ENCODE measurements at places on chromosomes 16 and 17.

DNA sequence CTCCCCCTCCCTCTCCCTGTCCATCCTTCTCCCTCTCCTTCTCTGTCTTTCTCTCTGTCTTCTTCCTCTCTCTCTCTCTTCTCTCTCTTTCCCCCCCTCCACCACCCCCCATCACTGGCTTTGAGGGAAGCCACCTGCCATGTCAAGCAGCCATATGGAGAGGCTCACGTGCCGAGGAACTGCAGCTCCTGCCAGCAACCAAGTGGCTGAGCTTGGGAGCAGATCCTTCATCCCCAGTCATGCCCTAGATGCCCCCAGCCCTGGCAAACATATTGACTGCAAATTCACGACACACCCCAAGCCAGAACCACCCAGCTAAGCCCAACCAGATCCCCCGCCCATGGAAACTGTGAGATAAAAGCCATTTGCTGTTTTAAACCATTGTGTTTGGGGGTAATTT, 40.9 kb upstream of the RBFOX3 start:
- no peak for DNase-seq

GRCh38 chr17:73187203-73187769, 5.6 kb upstream of the COG1 start:
- DNase-seq, result no peak

DNA sequence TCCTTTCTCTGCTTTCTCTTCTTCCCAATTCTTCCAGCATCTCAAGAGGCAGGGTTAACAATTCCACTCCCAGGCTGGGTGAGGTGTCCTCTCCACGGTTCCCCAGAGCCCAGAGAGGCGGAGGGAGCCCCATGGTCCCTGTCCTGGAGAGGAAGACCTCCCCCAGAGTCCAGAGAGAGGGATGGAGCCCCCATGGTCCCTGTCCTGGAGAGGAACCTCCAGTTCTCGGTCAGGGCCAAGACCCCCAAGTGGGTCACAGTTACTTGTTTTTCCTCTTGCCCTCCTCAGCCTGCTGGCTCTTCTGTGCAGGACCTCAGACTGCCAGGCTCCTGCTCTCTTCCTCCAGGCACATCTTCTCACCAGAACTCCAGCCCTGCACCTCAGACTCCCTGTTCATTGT, 135.2 kb downstream of the RPTOR start:
- no peak for DNase-seq

DNA sequence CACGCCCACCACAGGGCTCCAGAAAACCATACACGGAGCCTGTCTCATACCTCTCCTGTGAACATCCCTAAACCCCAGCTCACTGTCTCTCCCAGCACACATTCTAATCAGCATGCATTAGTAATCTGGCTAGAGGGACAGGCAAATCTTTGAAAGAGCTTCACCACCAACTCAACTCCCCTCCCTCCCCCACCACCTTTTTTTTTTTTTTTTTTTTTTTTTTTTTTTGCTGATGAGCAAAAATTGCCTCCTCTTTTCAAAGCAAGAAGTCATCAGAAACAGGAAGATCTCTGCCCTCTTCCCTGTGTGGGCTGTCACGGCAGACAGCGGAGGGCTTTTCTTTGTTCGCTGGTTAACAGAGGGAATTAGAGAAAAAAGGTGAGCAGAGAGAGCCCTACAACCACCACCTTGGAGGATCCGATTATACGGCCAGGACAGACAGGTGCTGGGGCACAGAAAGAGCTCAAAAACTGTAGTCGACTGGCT, 19.9 kb downstream of the GAS7 start:
- no peak for DNase-seq

GRCh38 chr17:77400445-77400870, 259.7 kb downstream of the SEC14L1 start:
- DNase-seq, result peak; percentile 60

- no peak for DNase-seq
Measured at GRCh38 chr17:67152824-67153223, 92.2 kb downstream of the HELZ start.

- DNase-seq, result no peak
Measured at GRCh38 chr17:27244491-27245223, 49.3 kb upstream of the WSB1 start.

DNA sequence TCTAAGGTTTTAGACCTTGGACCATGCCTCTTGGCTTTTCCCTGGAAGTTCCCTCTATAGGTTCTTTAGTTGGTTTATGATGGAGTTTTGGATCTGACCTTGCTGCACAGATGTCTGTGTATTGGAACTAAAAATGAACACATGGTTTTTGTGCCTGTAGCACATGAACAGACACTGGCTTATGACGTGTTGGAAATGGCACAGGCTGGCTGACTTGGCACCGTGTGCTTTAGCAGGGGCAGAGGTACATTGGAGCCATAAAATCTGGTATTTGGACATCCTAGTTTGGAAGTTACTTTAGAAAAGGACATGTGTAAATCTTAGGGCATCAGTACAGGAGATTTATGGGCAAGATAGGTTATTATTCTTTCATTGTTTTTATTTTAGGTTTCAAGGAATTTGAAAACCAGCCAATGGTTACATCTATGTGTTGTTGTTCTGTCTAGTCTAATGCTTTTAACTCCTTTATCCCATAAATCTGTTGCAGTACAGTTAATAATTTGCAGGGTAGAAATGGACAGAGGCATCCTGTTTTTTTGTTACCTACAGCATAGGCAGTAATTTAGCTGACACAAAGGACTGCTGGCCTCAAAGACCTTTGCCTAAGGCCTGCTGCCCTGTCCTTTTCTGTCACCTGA, 6.0 kb downstream of the SOCS7 start:
- DNase-seq, result no peak

- no peak for DNase-seq
Measured at GRCh38 chr16:84686707-84687298, 13.0 kb upstream of the USP10 start.

- peak; percentile 34 for DNase-seq
Measured at GRCh38 chr17:1365445-1366039, 34.5 kb downstream of the YWHAE start.

Measured in T-helper 17 cell (primary cell).